Left renal pelvis (tissue), 4 donors: ENCODE measurements at places on chromosomes 5 and 9.

DNA sequence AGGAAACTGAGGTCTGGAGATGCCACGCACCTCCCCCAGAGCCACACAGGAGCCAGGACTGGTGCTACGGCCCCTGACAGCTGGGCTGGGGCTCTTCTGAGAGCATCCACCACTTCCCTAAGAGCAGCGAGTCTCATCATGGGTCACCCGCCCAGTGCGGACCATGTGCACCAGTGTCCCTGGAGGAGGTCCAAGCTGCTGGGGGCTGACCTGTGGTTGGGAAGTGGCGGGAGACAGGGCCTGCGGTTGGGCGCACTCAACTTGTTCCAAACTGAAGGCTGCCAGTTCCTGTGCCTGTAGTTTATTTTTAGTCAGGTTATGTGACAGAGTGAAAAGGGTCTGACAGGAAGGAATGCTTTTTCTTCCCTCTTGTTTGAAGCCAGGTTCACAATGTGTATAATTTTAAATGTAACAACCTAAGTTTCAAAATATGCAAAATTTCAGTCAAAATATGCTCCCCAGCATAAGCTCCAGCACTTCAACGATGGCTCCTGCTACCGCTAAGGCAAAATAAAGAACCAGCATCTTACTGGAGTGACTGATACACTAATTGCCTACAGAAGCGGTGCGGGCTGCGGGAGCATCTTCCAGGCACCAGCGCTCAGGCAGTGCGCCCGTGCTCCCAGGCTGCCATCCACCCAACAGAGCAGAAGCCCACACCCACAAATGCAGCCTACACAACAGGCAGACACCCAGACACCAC is 14.8 kb downstream of the BARHL1 start:
- DNase-seq, result no peak

GRCh38 chr5:72324189-72324825 is 4.1 kb downstream of the PTCD2 start:
- no peak for DNase-seq

- DNase-seq, result no peak
Observed at GRCh38 chr5:81486711-81487110, 92.8 kb upstream of the ACOT12 start.

GRCh38 chr9:137610944-137611343 is 5.5 kb downstream of the ARRDC1 start:
- DNase-seq, result no peak

GRCh38 chr9:87684627-87685219 is 41.2 kb upstream of the CTSL start:
- DNase-seq, result no peak
